ENCODE measurements at places on chromosomes 2 and 18.

GRCh38 chr2:53247956-53248735, 519.5 kb upstream of the CHAC2 start:
- no peak for DNase-seq

DNA sequence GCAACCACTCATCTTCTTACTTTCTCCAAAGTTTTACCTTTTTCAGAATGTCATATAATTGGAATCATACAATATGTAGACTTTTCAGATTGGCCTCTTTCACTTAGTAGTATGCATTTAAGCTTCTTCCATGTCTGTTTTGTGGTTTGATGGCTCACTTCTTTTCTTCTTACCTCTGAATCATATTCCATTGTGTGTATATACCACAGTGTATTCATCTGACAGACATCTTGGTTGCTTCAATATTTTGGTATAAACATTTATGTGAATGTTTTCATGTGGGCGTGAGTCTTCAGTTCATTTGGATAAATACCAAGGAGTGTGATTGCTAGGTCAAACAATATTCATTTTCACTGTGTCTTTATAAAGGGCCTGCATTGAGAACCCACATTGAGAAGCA, 136.1 kb upstream of the NOSTRIN start:
- DNase-seq = no peak

DNA sequence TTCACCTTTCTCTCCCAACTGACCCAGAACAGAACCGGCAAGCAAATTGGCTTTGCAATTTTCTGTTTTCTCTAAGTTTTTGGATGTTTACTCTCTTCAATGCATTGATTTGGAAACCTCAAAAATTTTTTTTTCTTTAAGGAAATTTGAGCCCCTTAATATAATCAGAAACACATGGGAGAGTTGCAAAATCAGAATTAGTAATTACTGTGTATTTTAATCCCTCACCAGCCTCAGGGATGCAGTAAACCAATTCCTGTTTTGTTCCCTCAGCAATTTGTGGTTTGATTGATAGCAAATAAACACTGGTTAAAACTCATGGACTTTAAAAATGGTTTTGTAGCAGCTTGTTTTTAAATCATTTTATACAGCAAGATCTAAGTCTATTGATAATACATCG, 281.5 kb downstream of the NEDD4L start:
- no peak for DNase-seq

GRCh38 chr2:205792908-205793307, 110.6 kb downstream of the NRP2 start:
- DNase-seq = no peak

DNA sequence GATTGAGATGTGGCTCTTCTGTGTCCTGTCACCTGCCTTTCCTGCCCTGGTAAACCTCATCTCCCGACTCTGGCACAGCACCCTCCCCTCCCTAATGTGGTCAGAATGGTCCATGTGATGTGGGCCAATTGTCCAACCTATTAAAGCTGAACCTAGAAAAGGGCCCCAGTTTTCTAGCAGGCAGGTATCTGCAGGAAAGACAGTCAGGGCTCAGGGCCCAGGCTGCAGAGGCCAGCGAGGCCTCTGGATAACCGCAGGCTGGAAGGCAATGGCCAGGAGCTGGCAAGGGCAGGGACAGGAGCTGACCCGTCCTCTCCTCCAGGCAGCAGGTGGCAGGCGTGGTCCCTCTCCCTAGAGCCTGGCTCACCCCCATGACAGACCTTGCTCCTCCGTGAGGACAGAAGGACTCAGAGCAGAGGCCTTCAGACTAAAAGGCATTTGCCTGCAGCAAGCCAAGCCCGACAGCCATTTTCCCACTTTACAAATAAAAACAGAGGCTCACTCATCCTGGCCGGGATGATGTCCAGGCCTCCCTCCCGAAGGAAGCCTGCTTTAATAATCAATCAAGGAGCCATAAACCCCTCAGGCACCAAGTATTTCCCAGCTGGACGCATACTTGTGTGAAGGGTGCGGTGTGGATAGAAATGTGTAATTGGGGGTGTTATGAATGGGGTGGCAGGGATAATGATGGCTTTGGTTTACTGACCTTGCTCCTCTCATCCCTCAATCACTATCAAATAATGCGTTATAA, 107.1 kb downstream of the TWIST2 start:
- no peak for DNase-seq

DNA sequence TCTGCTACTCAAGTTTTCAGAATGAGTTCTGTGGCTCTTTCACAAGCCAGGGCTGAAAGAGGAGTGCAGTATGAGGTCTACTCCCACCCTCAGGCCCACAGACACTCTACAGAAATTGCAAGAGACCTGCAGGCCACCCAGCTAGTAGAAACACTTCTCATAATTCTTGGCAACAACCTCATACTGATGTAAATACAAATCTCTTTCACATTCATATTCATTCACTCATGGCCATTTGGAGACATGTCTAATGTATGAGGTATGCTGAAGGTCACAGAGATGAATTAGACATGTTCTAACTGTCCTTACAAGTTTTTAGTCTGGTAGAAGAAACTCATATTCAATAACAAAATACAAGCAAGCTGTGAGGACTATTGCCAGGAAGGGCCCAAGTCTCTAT, 83.8 kb upstream of the KLHL29 start:
- no peak for DNase-seq

GRCh38 chr2:193240752-193241151, 1046.0 kb upstream of the TMEFF2 start:
- DNase-seq = no peak

DNA sequence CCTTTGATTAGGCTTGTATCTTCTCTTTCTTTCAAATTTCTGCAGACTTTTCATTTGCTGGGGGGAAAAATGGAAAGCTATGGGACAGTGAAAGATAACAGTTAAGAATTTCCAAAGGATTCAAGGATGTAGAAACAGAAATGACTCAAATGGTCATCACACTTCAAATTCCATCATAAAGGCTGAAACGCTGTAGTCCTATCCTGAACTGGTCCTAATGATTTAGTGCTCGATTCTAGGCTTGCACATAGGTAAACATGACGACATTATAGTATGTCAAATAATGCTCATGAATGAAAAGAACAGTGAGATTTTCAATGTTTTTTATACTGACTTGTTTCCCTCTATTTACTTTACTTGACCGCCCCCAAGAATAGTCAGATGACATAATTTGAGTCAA, 15.7 kb upstream of the MMADHC start:
- DNase-seq = no peak

DNA sequence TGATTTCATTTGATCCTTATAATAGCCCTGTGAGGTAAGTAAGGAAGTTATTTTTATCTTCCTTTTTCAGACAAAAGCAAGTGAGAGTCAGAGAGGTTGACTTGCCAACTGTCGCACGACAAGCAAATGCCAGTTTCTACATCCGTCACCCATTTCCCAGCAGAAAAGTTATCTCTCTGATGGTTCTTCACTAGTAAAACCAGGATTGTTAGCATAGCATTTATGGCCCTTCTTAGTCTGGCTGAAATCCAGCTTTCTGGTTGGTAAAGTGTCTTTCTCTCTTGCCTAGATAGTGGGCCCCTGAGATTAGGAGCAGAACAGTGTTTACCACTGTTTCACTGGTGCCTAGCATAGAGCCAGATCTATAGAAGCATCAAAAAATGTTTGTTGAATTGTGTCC, 7.1 kb upstream of the XDH start:
- DNase-seq = no peak

GRCh38 chr18:57088883-57089282, 58.0 kb upstream of the BOD1L2 start:
- no peak for DNase-seq

- DNase-seq = no peak
Observed at GRCh38 chr2:147173189-147173581, 671.6 kb upstream of the ACVR2A start.

DNA sequence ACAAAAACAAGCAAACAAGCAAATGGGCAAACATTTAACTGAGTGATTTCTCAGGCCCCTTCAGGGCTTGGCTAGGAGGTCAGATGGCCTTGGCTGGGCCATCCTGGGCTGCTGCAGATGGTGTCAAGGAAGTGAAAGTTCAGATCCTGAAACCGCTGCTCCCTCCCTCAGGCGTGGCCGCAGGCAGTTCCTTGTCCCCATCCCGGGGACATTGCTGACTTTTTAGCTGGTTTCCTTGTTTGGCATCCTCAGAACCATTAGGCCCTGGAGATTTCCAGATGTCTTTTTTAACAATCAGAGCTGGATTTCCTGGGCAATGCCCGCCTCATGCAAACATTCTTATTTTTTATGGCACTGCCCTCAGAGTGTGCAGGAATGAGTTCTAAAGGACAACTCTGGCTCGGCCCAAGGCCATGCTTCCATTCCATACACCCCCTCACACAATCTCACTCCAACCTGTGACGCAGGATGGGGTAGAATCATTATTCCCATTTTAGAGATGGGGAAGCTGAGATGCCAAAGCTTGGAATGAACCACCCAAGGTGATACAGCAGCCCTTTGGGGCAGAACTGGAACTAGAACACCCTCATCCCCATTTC, 86.1 kb upstream of the ZCCHC2 start:
- DNase-seq = no peak

DNA sequence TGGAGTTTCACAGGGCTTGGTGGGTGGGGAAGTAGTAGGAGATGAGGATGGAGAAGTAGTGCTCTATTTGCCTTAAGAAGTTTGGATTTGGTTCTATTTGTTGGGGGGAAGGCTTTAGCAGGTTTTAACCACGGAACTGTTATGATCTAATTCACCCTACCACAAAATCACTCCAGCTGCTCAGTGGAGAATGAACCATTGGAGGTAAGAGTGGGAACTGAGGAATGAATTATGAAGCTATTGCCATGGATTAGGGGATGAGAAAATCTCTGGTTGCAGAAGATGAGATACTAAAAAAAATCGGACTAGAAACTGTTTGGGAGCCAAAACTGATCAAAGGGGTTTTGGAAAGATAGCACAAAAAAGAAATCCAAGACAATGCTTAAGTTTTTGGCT, 488.9 kb downstream of the DLGAP1 start:
- DNase-seq = no peak

GRCh38 chr2:204122425-204122824, 185.9 kb downstream of the ICOS start:
- DNase-seq = no peak

DNA sequence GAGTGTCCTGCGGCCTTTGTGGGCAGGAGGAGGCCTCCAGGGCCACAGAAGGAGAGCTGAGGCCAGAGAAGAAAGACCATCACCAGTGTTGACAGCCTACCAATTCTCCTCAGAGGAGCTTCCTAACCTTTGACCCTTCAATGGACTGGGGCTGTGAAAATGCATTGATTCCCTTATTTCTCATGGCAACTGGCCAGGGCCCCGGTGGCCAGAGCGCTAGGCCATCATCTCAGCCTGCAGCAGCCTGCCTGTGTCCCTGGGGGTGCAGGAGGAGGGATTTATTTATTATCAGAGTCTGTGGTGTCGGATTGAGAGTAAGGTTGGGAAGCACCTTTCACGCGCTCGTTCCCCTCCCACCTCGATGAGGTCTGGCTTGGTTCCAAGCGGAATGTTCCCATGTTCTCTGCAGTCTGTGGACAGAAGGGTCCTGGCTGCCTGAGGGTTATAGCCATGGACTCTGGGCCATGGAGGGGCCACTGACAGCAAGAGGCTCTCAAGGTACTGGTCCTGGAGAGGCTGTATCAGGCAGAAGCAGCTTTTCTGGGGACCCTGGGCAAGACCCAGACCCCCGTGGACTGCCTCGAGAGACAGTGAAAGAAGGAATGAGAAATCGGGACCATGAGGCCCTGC, 53.8 kb downstream of the CYP27C1 start:
- no peak for DNase-seq

DNA sequence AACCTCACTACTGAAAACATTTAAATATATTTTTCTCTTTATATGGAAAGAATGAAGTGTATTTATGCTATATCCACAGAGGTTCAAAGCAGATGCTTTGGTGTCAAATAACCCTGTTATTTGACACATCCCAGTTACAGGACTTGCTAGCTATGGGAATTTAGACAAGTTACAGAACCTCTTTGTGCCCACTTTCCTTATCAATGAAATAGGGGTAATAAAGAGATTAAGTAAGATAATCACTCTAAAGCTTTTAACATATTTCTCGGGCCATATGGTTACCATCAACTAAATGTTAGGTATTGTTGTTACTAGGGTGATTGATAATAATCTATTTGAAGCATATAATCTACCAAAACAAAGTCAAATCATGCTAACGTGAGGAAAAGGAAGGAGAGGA, 1660.6 kb upstream of the NXPH2 start:
- DNase-seq = no peak

DNA sequence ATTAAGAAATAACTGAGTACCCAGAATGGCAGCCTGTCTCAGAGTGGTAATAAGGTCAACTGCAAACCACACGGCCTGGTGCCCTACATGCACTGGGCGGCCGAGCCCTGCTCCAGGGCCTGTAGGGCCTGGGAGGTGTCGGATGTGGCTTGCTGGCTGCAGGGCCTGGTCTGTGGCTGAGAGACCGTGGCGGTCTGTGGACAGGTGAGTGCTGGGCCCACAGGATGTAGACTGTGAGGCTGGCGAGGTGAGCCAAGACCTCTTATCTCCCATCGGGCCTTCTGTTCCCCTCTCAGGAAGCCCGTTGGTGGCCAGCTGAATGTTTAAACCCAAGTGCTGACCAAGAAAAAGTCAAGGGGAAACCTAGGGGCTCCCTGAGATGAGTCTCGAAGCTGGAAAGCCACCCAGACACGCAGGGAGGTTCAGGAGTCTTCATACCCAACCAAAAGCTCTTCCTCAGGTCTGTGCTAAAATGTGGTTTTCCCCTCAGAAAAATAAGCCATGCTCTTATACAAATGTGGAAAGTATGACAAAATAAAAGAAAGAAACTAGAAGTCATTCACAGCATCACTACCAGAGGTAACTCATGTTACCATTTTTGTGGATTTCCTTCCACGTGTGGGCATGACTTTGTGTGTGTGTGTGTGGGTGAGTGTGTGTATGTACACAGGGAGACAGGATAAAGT, 47.7 kb upstream of the CTDP1 start:
- no peak for DNase-seq

GRCh38 chr2:124323321-124323720, 298.2 kb downstream of the CNTNAP5 start:
- DNase-seq = no peak

GRCh38 chr18:5973099-5973498, 77.8 kb upstream of the TMEM200C start:
- no peak for DNase-seq

GRCh38 chr2:226077841-226078240, 678.3 kb downstream of the NYAP2 start:
- DNase-seq = no peak

GRCh38 chr2:137535897-137536296, 428.4 kb upstream of the HNMT start:
- DNase-seq = no peak

GRCh38 chr2:161991991-161992390, 82.0 kb downstream of the DPP4 start:
- no peak for DNase-seq

- no peak for DNase-seq
Observed at GRCh38 chr2:208042041-208042440, 16.7 kb upstream of the PLEKHM3 start.

GRCh38 chr2:28692411-28692810, 59.2 kb upstream of the PPP1CB start:
- no peak for DNase-seq
